ENCODE measurements at places on chromosomes 3 and 15. TPM values are rescaled to one million over a fixed set of nuclear protein-coding genes. Genes with fewer than 3 reads are reported as not detected.
A peak's percentile ranks its signal among the peaks of the same experiment; 100 is the strongest.

DNA sequence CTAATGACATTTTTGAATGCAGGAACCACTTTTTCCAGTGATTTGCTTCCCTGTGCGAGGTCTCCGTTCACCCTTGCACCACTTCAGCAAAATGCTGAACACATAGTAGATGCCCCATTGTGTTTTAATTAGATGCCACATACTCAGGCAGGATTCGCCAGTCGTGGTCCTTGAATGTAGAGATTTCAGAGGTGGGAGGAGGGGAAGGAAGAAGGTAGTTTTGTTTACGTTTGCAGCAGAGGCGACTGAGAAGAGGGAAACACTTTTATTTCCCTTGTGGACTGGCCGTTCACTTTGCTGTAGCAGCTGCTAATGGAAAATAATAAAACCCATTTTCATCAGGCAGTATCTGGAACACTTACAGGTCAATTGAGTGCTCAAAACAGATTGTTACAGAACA lies 262.8 kb upstream of the TBL1XR1 start:
- no peaks in the 10 kb centered on the region for H3K27me3 ChIP-seq
- no peaks in the 10 kb centered on the region for H3K36me3 ChIP-seq
- H3K4me3 ChIP-seq: no peak overlapping the region
- DNase-seq: no peak
- peak overlapping the region; percentile 64 for H3K27ac ChIP-seq
- H3K4me1 ChIP-seq: no peaks in the 10 kb centered on the region

Gene CCR1
- total RNA-seq: 0.95 TPM

Gene ASB14
- total RNA-seq: not detected

Gene RTP4
- total RNA-seq: 12.4 TPM

- no peaks in the 10 kb centered on the region for H3K27me3 ChIP-seq
- no peaks in the 10 kb centered on the region for H3K36me3 ChIP-seq
- no peak overlapping the region for H3K27ac ChIP-seq
- H3K4me3 ChIP-seq: no peak overlapping the region
- H3K4me1 ChIP-seq: no peaks in the 10 kb centered on the region
These were observed 31.2 kb upstream of the SRGAP3 start for GRCh38 chr3:9280451-9281219.

Gene GRM2
- 2.5 TPM for total RNA-seq

Gene CHST2
- 20.6 TPM for total RNA-seq

Gene ZNF860
- total RNA-seq: not detected

DNA sequence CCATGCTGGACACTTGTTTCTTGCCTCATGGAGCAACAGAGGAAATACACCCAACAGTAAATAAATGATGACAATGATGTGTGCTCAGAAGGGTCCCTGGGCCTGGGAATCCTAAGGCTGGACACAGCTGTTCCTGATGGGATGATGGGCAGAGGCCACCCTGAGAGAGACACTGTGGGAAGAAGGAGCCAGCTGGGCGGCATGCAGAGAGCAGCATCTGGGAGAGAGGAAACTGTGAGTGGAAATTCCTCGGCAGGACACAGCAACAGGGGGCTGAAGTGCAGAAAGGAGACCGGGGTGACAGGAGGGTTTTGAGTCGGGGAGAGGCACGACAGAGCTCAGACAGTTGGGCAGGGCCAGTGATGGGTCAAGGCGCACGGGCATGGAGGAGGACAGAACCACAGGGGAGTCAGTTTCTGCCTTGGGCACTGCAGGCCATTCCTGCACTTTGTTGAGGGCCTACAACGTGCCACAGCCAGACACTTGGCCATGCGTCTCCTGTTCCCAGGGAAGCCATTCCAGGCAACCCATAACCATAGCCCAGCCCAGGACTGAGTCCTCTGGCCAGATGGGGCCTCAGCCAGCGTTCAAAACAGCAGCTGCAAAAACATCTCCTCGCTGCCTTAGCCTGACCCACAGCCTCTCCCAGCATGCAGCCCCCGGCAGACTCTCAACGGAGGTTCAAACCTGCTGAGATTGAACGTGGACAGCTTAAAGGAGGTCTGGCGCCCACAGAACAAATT lies 36.7 kb upstream of the SLC6A1 start:
- H3K4me3 ChIP-seq: no peak overlapping the region
- H3K4me1 ChIP-seq: no peaks in the 10 kb centered on the region
- H3K27ac ChIP-seq: no peak overlapping the region
- no peaks in the 10 kb centered on the region for H3K36me3 ChIP-seq
- H3K27me3 ChIP-seq: no peaks in the 10 kb centered on the region

Gene HRH1
- total RNA-seq: 1.7 TPM

Gene SLC28A1
- 67.6 TPM for total RNA-seq

Gene CPA3
- 0.70 TPM for total RNA-seq

DNA sequence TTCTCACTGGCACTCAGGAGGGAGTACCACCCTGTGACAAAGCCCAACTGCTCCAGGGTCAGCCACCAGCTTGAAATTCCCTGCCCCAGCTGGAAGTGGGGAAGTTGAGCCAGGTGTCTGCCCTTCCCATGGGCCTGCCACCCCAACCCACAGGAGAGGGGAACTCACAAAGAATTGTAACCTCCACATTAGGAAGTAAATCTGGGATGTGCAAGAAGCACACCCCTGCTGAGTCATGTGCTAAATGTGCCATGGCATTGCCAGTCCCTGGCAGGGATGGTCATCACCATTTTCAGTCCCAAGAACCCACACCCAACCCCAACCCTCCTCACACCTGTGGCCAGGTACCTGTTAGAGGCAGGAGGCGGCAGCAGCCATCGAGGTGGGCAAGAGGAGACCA lies 165.2 kb upstream of the THBS1 start:
- no peaks in the 10 kb centered on the region for H3K27me3 ChIP-seq
- no peaks in the 10 kb centered on the region for H3K36me3 ChIP-seq
- H3K27ac ChIP-seq: no peak overlapping the region
- no peak for DNase-seq

Gene CFAP91
- total RNA-seq: 2.1 TPM

DNA sequence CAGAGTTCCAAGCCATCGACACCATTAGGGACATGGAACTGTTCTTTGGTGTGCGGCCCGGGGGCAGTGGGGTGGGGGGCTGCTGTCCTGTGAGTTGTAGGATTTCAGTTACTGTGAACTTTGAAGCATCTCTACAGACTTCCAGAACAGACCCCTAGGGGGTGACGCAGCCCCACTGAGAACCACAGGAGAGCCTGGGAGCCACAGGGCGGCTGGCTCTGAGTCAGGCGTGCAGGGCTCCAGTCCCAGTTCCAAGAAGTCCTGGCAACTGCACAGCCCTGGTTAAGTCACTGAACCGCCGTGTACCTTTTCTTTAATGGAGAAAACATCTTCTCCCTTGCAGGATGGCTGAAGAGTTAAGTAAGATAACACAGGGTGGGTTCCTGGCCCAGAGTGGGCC lies 23.5 kb upstream of the LRTM1 start:
- no peak overlapping the region for H3K27ac ChIP-seq
- H3K4me3 ChIP-seq: no peak overlapping the region
- no peaks in the 10 kb centered on the region for H3K36me3 ChIP-seq
- no peaks in the 10 kb centered on the region for H3K4me1 ChIP-seq
- H3K27me3 ChIP-seq: no peaks in the 10 kb centered on the region

Data from Peyer's patch (tissue), 4 donors.